NCI-H1092 treated with DMSO at 0.1 percent for 48 hours (cell line): ENCODE measurements at places on chromosomes 5 and 9.

DNA sequence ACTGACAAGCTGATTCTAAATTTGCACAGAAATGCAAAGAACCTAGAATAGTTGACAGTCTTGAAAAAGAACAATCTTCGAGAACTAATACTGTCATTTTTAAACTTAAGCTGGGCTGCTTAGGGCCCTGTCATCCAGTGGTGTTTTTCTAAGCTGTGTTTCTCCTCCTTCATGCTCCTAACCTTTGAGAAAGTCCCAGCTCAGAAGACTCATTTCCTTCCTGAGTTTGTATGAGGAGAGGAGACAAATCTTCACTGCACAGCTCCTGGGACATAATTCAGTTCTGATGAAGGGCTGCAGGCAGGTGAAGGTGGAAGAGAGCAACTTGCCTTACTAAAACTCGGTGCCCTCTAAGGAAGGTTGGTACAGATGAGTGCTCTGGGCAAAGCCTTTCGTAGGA is 109.5 kb upstream of the ANKRD55 start:
- DNase-seq = no peak

GRCh38 chr9:4750023-4750673 is 9.1 kb upstream of the AK3 start:
- DNase-seq = peak; percentile 35

GRCh38 chr9:7592321-7593316 is 207.0 kb downstream of the DMAC1 start:
- no peak for DNase-seq

- DNase-seq = no peak
Measured at GRCh38 chr9:32672469-32672868, 37.0 kb upstream of the TAF1L start.

GRCh38 chr5:139341689-139342422 is at the start of gene PAIP2:
Gene PAIP2, plus strand, starts transcription at chr5:139341854. Its CDS starts 21,931 bp downstream, at chr5:139363785.
- DNase-seq = peak; percentile 96

- DNase-seq = no peak
Measured at GRCh38 chr9:81636255-81636599, 53.1 kb downstream of the TLE1 start.

DNA sequence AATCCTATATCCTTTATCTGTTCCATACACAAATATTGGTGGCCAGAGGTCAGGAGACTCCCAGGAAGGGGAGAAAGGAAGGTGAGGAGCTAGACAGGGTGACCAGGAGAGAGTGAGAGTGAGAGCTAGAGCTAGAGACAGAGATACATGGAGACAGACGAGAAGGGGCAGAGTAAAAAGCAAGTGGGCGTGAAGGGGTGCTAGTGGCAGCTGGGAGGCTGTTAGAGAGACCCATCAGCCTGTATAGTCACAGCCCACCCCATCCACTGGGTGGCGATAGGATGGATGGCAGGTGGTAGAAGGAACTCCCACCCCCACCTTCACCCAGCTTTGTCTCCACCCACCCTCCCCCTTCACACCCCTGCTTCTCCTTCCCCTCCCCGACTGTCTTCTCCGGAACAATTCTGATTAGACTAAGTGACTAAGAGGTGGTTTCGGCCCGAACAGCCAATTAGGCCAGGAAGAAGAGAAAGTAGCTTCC is 32.8 kb downstream of the PCDH1 start:
- DNase-seq = no peak

GRCh38 chr5:134103397-134103796 is 11.1 kb upstream of the TCF7 start:
- no peak for DNase-seq

DNA sequence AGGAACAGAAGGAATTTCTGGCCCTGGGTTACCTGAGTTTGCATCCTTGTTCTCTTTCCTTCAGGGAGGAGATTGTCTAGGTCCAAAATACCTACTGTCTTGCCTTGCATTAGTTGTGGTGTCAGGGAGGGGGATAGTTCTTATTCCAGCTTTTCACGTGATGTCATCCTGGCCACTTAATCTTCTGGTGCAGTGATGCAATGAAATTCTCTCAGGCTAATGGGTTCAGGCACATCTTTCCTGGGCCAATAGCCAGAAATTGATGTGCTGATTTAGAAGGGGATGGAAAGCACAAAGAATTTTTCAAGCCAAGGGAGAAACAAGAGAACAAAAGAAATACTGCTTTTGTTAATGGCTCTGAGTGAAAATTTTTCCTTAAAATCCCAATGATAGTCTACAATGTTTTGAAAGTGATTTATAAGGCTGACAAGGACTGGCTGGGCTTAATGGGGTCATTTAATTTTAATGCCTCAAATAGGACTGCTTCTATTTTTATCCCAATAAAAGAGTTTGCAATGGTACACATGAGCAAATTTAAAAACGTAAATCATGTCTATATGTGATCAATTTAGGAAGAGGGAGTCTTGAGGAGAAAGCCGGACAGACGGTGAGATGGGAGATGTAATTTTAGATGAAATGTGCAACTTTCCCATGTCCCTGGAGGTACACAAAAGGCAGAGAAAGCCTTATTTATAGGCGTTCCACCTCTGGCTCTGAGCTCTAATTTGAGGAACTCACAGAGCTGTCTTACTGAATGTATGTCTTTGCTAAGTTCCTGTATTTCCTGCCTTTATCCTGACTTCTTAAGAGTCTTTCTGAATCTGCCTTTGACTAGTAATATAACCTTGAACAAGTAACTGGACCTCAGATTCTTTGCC is 89.3 kb upstream of the SV2C start:
- DNase-seq = no peak

DNA sequence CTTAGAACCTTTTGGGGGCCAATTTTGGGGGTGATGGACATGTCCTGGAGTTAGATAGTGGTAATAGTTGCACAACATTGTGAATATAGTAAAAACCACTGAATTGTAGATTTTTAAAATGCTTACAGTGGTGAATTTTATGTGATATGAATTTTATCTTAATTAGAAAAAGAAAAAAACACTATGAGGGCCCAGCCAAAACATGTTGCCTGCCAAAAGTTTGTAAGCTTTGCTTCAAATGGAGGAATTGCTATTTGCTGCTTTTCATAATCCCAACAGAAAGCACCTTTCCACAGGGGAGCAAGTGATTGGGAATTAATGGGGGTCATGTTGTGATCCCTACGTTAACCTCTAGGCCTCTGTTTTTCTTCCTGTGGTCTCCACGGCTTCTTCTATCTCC is 19.1 kb downstream of the TNFAIP8 start:
- no peak for DNase-seq

DNA sequence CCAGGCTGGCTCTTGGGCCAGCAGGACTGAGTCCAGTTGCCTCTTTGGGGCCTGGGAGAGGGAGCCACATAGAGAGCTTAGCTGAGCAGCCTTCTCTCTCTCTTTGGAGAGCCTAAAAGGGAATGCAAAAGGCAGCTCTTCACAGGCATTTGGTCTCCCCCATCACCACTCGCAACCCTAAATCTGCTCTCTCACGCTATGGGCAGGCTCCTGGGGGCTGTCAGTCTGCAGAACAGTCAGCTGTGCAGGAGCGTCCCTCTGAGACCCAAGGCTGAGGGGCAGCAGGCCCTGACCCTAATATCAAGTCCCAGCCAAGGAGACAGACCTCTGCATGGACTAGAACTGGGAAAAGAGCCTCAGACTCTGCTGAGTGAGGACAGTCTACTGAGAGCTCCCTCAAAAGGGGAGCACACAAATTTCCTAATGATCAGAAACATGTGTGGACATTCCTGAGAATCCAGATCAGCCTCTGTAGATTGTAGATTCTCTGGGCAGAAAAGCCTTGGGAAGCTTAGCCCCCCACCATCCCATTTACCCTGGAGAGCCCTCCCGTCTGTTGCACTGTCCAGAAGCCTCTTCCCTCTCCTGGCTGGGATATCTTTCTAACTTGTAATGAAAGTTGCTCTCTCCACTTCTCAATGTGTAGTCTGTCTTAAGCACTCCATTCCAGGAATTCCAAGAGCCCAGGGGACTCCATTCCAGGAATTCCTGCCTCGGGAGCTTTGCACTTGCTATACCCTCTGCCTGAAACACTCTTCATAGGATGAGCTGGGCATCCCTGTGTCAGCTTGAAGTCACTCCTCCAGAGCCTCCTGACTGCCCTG is 79.4 kb downstream of the FAM114A2 start:
- no peak for DNase-seq

- DNase-seq = no peak
Measured at GRCh38 chr5:13611604-13612003, 332.9 kb downstream of the DNAH5 start.

DNA sequence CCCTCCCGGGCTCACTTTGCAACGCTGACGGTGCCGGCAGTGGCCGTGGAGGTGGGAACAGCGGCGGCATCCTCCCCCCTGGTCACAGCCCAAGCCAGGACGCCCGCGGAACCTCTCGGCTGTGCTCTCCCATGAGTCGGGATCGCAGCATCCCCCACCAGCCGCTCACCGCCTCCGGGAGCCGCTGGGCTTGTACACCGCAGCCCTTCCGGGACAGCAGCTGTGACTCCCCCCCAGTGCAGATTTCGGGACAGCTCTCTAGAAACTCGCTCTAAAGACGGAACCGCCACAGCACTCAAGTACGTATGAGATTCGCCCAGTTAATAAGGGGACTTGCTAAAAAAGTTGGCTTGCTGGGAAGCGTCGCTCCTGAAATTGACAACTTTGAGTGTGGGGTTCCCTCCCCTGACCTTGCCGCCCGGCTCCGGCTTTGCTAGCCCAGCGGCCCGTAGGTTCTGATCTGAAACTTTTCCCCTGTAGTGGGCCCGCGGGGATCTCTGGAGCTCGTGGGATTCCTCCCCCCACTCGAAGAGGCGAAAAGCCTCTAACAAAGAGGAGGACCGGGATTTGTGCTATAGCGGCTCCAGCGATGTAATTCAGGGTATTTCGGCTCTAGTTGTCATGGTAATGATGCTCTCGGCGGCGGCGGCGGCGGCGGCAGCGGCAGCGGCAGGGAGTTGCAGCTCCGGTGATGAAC is 572 bp downstream of the NR4A3 start:
- peak; percentile 39 for DNase-seq

DNA sequence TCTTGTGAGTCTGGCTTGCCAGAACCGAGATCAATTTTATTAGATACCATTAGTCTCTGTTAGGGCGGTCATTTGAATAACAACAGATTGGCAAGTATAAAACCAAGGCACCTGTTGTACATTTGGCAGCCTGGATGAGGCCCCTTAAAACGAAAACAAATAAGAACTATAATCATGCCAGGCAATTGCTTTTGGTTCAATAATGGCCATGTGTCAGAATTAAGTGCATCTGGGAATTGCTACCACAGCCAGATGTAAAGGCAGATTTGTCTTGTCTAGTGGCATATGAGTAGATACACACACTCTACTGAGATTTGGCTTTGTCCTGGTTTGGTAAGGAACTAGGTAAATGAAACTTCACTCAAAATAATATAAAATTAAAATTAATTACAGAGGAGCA is 1046.2 kb upstream of the DMAC1 start:
- peak; percentile 91 for DNase-seq

- no peak for DNase-seq
Measured at GRCh38 chr5:33563983-33564908, 123.5 kb downstream of the TARS1 start.

DNA sequence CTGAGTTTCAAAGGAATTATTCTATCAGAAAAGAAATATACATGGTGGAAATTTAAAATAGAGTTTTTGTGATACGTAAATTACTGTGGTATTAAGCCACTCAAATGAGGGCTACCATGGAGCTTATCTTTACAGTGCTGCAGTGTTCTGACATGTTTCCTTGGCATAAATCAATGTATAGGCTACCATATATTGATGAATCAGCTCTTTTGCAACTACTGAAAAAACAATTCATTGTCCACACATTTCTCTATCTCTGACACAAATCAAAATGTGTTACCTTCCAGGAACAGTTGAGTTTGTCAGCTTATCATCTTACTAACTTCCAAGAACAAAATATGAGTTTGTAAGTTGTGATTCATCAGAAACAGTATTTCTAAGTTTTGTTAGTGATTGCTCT is 140.3 kb upstream of the CDH18 start:
- no peak for DNase-seq

DNA sequence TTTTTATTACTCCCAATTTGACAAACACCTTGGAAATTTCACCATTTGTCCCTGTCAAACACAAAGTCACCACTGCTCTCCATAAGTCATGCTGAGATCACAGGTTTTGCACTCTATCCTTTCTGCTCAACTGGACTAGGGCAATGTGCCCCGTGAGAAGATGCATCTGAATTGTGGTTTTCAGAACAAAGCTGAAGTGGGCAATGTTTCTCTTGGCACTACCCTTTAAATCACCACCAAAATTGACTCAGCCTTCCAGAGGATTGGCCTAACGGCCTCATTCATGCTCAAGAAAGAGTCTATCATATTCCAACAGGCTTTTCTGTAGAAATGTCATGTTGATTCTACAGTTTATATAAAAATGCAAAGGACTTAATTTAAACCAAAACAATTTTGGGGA is 81.0 kb upstream of the TRIO start:
- no peak for DNase-seq

GRCh38 chr5:55610542-55610941 is 75.8 kb upstream of the PLPP1 start:
- DNase-seq = no peak

DNA sequence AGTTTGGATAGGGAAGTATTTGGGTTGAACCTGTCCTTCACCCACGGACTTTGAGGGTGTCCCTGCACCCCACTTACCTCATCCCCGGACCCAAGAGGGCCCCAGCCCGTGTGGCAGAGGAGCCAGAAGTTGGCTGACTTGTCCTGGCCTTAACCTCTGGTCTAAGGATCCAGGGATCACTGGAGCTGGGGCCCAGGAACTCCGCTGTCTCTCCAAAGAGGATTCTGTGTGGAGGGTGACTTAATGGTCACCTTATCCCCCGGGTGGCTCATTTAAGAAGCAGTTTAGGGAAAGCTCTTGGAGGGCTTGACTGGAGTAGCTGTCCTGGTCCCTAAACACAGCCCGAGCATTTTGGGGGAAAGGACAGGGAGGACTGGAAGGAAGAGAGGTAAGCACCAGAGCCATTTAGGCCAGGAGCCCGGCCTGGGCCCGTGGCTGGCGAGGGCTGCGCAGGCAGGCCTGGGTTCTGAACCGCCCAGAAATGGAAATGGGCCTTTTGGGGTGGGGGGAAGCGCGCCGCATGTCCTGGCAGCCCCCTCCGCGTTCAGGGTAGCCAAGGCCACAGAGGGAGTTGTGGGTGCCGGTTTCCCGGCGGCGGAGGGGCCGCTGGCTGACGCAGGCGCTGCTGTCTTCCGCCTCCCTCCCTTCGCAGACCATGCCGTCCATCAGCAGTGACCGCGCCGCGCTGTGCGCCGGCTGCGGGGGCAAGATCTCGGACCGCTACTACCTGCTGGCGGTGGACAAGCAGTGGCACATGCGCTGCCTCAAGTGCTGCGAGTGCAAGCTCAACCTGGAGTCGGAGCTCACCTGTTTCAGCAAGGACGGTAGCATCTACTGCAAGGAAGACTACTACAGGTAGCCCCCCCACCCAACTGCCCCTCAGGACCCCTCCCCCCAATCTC is 2.0 kb downstream of the LHX2 start:
- no peak for DNase-seq

DNA sequence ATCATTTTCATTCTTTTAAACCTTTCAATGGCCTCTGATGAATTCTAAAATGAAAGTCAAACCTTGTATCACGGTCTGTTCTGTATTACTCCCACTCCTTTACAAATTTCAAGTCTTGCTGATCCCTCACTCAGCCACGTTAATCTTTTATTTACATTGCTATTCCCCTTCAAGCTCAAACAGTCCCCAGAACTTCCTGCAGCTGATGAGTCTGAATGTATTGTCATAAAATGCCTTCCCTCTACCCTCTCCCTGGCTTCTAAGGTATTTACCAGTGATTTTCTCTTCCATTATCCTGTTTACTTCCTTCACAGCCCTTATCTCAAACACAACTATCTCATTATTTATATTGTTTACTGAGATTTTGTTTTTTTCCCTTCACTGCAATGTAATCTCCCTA is 562.3 kb upstream of the C9orf72 start:
- peak; percentile 56 for DNase-seq
